CD4-positive, alpha-beta T cell (primary cell): ENCODE measurements at places on chromosomes 16 and 17. TPM values are rescaled to one million over a fixed set of nuclear protein-coding genes. Genes with fewer than 3 reads are reported as not detected.
A peak's percentile ranks its signal among the peaks of the same experiment; 100 is the strongest.

The GDE1 gene
- 22.2 TPM for total RNA-seq

The CCR7 gene
- total RNA-seq = 170 TPM

The SLC9A5 gene
- total RNA-seq = 3.1 TPM

The ZDHHC1 gene
- 0.22 TPM for total RNA-seq

The MT1A gene
- not detected for total RNA-seq

The C16orf54 gene
- total RNA-seq = 250 TPM

The CD300H gene
- not detected for total RNA-seq

GRCh38 chr16:72658888-72659717 is 388.8 kb downstream of the ZFHX3 start:
- no peak overlapping the region for H3K4me3 ChIP-seq
- H3K4me1 ChIP-seq = peaks cover 7% of the 10 kb centered on the region
- no peak overlapping the region for H3K27ac ChIP-seq

- no peaks in the 10 kb centered on the region for H3K4me1 ChIP-seq
- no peaks in the 10 kb centered on the region for H3K36me3 ChIP-seq
- no peaks in the 10 kb centered on the region for H3K27me3 ChIP-seq
- no peak for DNase-seq
These were observed 251.2 kb upstream of the CDH11 start for GRCh38 chr16:65373097-65373496.

GRCh38 chr17:31533546-31534155 is 142.2 kb downstream of the RAB11FIP4 start:
- no peak overlapping the region for H3K4me3 ChIP-seq
- H3K36me3 ChIP-seq = peaks cover 42% of the 10 kb centered on the region
- H3K4me1 ChIP-seq = peaks cover 10% of the 10 kb centered on the region
- DNase-seq = no peak
- no peak overlapping the region for H3K27ac ChIP-seq

GRCh38 chr17:75047398-75048098 is 523 bp downstream of the KCTD2 start:
- H3K4me3 ChIP-seq = peak overlapping the region; percentile 84
- DNase-seq = no peak
- peak overlapping the region; percentile 32 for H3K27ac ChIP-seq
- no peaks in the 10 kb centered on the region for H3K27me3 ChIP-seq
- H3K4me1 ChIP-seq = peaks cover 20% of the 10 kb centered on the region

DNA sequence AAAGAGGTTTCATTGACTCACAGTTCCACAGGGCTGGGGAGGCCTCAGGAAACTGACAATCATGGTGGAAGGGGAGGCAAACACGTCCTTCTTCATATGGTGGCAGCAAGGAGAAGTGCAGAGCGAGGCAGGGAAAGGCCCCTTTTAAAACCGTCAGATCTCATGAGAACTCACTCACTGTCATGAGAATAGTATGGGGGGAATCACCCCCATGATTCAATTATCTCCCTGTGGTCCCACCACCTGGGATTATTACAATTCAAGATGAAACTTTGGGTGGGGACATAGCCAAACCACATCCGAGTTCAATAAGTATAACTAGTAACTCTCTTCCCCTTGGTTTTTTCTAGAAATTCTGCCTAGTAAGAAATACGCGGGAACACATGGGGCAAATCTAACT is 94.9 kb downstream of the AXIN2 start:
- no peaks in the 10 kb centered on the region for H3K4me1 ChIP-seq
- no peaks in the 10 kb centered on the region for H3K27me3 ChIP-seq
- H3K27ac ChIP-seq = no peak overlapping the region
- H3K4me3 ChIP-seq = no peak overlapping the region
- no peaks in the 10 kb centered on the region for H3K36me3 ChIP-seq

DNA sequence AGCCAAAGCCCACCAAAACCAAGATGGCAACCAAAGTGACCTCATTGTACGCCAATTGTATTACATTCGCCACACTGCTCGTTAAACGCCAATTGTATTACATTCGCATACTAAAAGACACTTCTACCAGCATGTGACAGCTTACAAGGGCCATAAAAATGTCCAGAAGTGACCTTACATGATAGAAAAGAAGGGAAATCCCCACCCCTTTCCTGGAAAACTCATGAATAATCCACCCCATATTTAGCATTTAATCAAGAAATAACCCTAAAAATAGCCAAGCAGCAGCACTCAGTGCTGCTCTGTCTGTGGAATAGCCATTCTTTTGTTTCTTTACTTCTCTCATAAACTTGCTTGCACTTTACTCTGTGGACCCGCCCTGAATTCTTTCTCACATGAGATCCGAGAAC is 25.7 kb downstream of the PSMD7 start:
- no peak overlapping the region for H3K4me3 ChIP-seq
- H3K27ac ChIP-seq = no peak overlapping the region
- peaks cover 11% of the 10 kb centered on the region for H3K36me3 ChIP-seq
- H3K27me3 ChIP-seq = no peaks in the 10 kb centered on the region
- H3K4me1 ChIP-seq = no peaks in the 10 kb centered on the region

DNA sequence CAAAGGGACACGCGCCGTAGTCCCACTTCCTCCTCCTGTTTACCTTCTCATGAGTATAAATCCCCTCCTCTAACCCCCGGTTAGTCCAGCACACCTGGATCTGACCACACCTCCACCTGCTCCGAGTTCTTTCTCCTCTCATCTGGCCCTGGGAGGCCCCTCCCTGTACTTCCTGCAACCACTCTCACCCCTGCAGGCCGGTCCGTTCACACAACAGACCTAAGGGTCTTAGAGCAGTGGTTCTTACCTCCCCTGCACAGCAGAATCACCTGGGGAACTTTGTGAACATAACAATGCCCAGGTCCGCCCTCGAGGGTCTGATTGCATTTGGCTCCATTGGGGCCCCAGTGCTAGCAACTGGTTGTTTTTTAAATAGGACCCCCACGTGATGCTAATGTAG is 24.8 kb downstream of the TMEM114 start:
- no peak for DNase-seq
- no peak overlapping the region for H3K4me3 ChIP-seq
- H3K36me3 ChIP-seq = no peaks in the 10 kb centered on the region
- peaks cover 9% of the 10 kb centered on the region for H3K4me1 ChIP-seq
- H3K27ac ChIP-seq = no peak overlapping the region
- H3K27me3 ChIP-seq = peaks cover 2% of the 10 kb centered on the region

DNA sequence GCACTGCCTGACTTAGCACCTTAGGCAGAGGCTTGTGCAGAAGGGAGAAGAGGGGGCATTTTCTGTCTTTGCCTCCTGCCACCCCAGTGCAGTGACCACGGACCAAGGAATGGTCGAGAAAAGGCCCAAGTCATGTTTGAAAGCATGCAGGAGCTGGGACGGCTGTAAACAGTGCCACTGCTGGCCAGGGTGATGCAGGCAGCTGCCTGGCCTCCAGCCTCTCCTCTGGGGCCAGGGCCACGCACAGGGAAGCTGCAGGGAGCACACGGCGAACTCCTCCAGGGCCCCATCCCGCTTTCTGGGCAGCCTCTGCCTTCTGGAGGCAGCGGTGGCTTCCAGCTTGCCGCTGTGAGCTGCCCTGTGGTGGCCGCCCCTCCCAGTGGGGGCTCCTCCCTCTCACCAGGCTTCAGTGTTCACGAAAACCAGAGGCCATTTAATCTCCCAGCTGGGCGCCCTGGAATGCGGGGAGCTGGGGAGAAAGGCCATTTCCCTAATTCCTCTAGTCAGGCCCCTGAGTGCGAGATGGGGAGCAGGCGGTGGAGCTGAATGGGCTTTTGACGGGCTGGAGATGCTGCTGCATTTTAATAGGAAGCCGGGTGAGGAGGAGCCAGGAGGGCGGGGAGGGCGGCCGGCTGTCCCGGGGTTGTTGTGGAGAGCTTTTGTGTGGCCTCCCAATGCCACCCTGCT is 28.7 kb upstream of the DNAI2 start:
- H3K27me3 ChIP-seq = no peaks in the 10 kb centered on the region
- no peak overlapping the region for H3K4me3 ChIP-seq
- no peak overlapping the region for H3K27ac ChIP-seq

DNA sequence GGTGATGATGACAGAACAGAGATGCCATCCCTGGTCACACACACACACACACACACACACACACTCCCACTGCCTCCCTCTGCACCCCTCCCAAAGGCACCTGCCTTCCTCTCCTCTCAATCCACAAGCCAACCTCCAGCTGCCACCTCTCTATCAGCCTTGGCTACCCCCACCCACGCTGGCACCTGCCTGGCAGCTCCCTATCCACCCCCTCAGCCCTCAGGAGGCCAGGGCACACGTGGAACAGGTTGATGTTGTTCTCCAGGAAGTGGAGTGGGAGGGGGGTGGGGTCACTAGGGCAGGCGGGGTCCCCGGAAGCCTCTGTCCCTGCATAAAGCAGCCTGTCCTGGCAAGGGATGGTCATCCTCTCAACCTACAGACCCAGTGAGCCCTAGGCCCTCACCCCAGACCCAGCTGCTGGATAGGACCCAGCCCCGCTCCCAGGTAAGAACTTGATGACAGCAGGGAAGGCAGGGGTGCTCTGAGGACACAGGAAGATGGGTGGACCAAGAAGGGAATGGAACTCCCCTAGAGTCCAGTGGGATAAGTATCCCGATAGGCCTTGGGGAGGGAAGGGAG is at the start of gene GSDMA:
GSDMA (plus strand) TSS at position 363 of the 579 bp plus-strand sequence. CDS start 2,684 bp downstream, outside the sequence.
- H3K4me1 ChIP-seq = peaks cover 40% of the 10 kb centered on the region
- DNase-seq = peak; percentile 42
- H3K27ac ChIP-seq = no peak within 1 kb of the TSS
- no peak within 1 kb of the TSS for H3K4me3 ChIP-seq
- no peaks in the 10 kb centered on the region for H3K27me3 ChIP-seq

GRCh38 chr17:61487161-61487988 is 35.2 kb downstream of the TBX4 start:
- no peak overlapping the region for H3K27ac ChIP-seq
- H3K27me3 ChIP-seq = no peaks in the 10 kb centered on the region
- no peaks in the 10 kb centered on the region for H3K4me1 ChIP-seq
- H3K36me3 ChIP-seq = no peaks in the 10 kb centered on the region

DNA sequence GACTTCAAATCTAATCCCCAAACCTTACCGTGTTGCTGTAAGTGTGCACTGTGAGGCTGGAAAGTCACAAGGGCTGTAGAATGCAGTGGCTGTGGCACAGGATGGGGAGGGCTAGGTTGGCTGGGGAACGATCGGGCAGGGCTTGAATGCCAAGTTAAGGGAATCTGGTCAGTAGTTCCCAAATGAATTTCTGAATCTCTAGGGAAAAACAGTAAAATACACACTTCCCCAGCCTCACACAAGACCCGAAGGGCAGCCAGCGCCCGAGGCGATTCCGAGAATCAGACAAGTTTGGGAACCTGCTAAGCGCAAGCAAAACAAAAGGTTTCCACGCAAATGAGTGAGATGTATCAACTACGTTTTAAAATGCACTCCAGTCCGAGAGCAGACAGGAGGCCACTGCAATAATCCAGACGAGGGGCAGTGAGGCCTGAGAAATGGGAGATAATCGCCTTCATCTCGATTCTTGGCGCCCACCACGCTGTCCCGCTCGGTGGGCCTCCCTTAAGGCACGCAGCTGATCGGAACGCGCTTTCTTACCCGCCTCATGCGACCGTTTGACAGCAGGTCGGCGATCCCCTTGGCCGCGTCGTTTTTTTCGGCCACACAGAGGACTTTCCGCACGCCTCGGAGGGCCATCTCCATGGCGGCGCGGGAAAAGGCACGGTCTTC is 599 bp downstream of the TOP3A start:
- peaks cover 67% of the 10 kb centered on the region for H3K4me1 ChIP-seq
- H3K27me3 ChIP-seq = no peaks in the 10 kb centered on the region
- H3K27ac ChIP-seq = peak overlapping the region; percentile 98
- peak overlapping the region; percentile 86 for H3K4me3 ChIP-seq
- peak; percentile 4 for DNase-seq

DNA sequence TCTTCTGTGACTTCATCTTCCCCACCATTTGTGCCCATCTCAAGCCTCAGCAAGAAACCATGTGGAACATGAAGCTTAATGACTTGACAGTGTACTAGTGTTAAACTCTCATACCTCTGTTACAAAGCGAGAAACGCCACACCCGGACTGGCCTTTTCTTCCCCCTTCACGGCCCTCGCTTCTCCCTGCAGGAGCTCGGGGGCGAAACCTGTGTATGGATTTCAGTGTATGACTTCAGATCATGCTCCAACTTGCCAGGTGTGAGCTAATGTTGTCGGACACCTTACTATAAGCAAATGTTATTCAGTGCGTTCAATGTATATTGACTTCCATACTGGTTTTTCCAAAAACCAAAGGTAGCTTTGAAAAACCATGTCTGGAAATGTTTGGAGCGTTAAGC is 20.1 kb upstream of the SLC5A11 start:
- H3K4me3 ChIP-seq = no peak overlapping the region
- no peak for DNase-seq
- H3K4me1 ChIP-seq = no peaks in the 10 kb centered on the region
- peaks cover 56% of the 10 kb centered on the region for H3K36me3 ChIP-seq
- no peaks in the 10 kb centered on the region for H3K27me3 ChIP-seq

DNA sequence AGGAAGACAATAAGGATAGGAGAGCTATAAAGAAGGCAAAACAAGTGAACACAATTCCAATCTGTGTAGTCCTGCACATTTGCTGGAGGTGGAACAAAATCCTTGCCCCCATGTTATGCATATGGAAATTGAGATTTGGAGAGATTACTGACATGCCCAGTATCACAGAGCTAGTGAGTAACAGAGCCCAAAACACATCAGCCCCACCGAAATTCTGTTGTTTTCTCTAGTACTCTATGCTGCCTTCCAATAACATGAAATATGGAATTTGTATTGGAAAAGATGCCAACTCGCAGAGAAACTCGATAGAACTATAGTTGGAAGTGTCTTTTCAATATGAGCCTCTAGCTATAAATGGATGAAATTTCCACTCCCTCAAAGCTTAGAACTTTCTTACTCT is 456.6 kb downstream of the CDH13 start:
- H3K4me3 ChIP-seq = no peak overlapping the region
- H3K36me3 ChIP-seq = no peaks in the 10 kb centered on the region
- H3K27ac ChIP-seq = no peak overlapping the region
